ENCODE measurements at places on chromosomes 5 and 9.

GRCh38 chr5:6774721-6775204 lies 61.5 kb downstream of the TENT4A start:
- no peaks in the 10 kb centered on the region for H3K4me1 ChIP-seq
- no peaks in the 10 kb centered on the region for H3K27me3 ChIP-seq
- H3K27ac ChIP-seq = no peak overlapping the region
- H3K4me3 ChIP-seq = no peak overlapping the region
- H3K36me3 ChIP-seq = no peaks in the 10 kb centered on the region
- DNase-seq = no peak

DNA sequence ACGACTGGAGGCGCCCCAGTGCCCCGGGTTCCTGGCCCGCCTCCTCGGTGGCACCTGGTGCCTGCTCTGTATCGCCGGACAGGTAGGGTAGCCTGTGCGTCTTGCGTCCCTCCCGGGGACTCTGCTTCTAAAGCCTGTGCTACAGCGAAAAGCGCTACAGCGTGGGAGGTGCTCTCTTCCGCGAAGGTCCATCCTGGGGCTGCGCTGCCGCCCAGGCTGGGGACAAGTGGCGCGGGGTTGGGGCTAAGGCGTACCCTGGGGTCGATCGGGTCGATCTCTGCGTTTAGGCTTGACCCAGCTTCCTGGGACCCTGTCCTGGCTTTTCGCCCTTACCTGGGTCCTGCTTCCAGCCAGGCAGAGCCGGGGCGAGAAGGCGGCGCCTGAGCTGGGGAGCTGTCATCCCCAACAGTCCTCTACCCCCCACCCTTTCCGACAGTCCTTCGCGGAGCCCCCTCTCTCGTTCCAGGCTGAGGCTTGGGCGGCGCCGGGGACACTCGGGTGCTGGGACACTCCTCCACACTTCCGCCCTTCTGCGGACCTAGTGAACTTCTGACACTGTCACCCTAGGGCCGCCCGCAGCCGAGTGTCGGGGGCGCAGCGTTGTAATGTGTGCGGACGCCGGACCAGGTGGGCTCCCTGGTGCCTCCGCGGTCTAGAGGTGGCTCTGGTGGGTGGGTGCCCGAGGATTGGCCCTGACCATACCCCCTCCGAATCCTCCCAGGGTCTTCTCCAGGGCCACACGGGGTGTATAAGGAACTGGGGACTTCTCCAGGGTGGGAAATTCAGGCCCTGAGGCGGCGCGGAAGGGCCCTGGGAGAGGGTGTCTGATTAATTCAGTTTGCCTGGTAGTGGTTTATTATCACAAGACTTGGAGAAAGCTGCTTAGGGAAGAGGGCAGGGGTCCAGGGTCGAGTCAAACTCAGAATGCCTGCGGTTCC lies 328.2 kb downstream of the SH3GL2 start:
- H3K36me3 ChIP-seq = no peaks in the 10 kb centered on the region
- DNase-seq = no peak
- no peaks in the 10 kb centered on the region for H3K4me1 ChIP-seq
- no peaks in the 10 kb centered on the region for H3K27me3 ChIP-seq
- no peak overlapping the region for H3K4me3 ChIP-seq
- H3K27ac ChIP-seq = no peak overlapping the region

GRCh38 chr5:4230786-4231641 lies 635.4 kb downstream of the IRX1 start:
- H3K4me3 ChIP-seq = no peak overlapping the region
- H3K27me3 ChIP-seq = no peaks in the 10 kb centered on the region
- no peaks in the 10 kb centered on the region for H3K4me1 ChIP-seq
- DNase-seq = no peak

- H3K4me3 ChIP-seq = no peak overlapping the region
- peaks cover 25% of the 10 kb centered on the region for H3K36me3 ChIP-seq
- DNase-seq = no peak
- no peak overlapping the region for H3K27ac ChIP-seq
Observed at GRCh38 chr5:135365281-135365680, 33.8 kb downstream of the MACROH2A1 start.

DNA sequence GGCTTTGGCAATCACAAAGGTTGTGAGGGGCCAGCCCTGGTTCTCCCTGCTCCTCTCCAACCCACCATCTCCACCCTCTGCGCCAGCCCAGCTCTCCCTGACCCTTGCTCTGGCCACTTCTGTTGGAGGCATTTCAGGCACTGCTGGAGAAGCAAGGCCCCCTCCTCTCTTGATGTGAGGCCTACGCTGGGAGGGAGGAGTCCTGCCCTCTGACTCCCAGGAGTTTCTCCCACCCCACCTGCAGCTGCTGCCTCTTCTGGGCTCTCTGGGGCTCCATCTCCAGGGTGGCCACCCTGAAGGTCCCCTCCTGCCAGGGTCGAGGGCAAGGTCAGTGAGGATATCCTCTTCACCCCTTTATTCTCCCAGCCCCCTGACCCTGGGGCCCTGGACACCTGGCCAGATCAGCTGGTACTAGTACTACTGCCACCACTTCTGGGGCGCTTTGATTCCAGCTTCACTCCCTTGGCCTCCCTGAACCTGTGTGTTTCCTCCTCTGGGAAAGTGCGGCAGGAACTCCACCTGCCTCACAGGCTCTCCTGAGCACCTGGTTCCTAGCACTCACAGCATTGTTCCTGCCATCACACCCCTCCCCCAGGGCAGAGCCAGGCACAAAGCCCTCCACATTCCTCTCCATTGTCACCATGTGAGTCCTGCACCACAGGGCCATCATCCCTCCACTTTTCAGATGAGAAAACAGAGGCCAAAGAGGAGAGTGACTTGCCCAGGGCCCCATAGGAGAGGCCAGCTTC lies 23.8 kb upstream of the TDRD7 start:
- DNase-seq = peak; percentile 5
- H3K36me3 ChIP-seq = no peaks in the 10 kb centered on the region
- no peak overlapping the region for H3K4me3 ChIP-seq
- no peak overlapping the region for H3K27ac ChIP-seq
- H3K4me1 ChIP-seq = peaks cover 9% of the 10 kb centered on the region
- H3K27me3 ChIP-seq = no peaks in the 10 kb centered on the region

DNA sequence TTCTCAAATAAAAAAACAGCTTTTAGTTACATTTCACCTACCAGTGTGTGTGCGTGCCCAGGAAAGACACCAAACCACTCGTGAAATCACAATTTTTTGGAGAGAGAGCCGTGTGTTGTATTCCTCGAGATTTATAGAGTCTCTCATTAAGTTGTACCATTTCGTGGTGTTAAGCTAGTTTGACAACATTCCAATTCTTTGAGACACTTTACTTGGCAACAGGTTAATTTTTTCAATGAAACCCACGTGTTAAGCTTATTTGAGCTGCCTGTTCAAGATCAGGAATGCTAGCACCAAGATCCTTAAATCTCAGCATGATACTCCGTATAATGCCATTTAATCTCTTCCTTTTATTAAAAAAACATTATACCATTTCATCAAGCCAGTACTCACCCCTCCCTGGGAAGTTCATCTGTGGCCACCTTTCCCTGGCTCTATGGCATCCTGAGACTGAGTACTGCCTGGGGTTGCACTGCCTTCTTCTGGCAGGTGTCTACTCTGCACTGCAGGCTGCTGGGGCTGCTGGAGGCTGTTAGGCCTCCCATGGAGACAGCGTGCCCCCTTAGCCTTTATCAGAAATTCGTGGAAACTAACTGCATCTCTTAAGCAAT lies 143.7 kb downstream of the ARHGAP26 start:
- H3K27me3 ChIP-seq = no peaks in the 10 kb centered on the region
- H3K4me3 ChIP-seq = no peak overlapping the region
- no peak overlapping the region for H3K27ac ChIP-seq
- DNase-seq = no peak
- H3K36me3 ChIP-seq = no peaks in the 10 kb centered on the region

DNA sequence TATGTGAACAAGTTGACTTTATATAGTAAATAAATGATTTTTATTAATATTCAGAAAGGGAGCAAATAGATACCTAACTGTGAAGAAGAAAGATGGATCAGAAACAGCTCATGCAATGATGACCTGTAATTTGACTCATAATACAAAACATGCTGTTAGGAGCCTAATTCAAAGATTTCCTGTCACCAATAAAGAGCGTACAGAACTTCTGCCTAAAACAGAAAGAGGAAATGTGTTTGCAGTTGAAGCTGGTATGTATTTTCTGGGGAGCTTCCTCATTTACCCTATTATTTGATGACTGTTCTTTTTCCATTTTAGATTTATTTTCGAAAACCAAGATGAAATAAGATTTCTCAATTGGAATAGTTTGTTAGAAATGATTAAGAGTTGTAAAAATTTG lies 11.4 kb downstream of the YTHDC2 start:
- DNase-seq = peak; percentile 34
- no peaks in the 10 kb centered on the region for H3K36me3 ChIP-seq
- H3K4me1 ChIP-seq = no peaks in the 10 kb centered on the region

DNA sequence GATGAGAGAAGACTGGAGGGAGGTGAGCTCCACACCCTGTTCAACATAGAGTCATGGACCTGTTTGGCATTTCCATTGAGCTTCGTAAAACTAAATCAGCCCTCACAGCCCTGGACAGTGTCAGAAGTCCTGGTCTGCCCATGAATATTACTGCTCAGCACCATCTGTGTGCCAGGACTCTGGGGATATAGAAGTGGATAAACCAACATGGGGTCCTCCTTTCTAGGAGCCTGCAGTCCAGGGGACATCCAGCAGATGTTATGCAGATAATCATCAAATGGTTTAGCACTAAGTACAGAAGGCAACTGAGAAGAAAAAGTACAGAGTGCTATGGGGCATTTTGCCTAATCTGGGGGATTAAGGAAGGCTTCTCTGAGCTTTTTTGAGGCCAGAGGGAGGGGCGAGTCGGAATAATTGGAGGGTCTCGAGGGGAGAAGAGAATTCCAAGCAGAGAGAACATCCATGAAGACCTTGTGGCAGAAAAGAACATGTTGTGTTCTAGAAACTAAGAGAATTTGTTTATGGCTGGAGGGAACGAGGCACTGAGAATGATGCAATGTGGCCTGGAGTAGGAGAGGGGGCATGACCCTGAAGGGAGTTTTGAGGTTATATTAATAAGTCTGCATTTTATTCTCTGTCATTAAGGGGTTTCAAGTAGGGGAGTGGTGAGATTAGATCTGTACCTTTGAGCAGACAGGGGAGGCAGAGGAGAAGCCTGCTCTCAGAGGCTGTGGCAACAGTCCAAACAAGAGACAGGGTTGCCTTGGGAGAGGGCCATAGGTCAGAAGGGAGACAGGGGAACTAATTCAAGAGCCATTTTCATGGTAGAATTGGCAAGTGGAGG lies 63.5 kb upstream of the SLC2A8 start:
- no peak overlapping the region for H3K27ac ChIP-seq
- DNase-seq = no peak
- H3K36me3 ChIP-seq = no peaks in the 10 kb centered on the region
- no peaks in the 10 kb centered on the region for H3K27me3 ChIP-seq
- H3K4me1 ChIP-seq = no peaks in the 10 kb centered on the region

GRCh38 chr9:81636255-81636599 lies 53.1 kb downstream of the TLE1 start:
- no peak overlapping the region for H3K4me3 ChIP-seq
- H3K36me3 ChIP-seq = no peaks in the 10 kb centered on the region
- no peak for DNase-seq
- no peak overlapping the region for H3K27ac ChIP-seq
- no peaks in the 10 kb centered on the region for H3K4me1 ChIP-seq

- H3K27me3 ChIP-seq = no peaks in the 10 kb centered on the region
- H3K27ac ChIP-seq = no peak overlapping the region
- H3K4me1 ChIP-seq = no peaks in the 10 kb centered on the region
- H3K36me3 ChIP-seq = no peaks in the 10 kb centered on the region
Observed at GRCh38 chr5:156356238-156356637, 29.3 kb downstream of the SGCD start.

DNA sequence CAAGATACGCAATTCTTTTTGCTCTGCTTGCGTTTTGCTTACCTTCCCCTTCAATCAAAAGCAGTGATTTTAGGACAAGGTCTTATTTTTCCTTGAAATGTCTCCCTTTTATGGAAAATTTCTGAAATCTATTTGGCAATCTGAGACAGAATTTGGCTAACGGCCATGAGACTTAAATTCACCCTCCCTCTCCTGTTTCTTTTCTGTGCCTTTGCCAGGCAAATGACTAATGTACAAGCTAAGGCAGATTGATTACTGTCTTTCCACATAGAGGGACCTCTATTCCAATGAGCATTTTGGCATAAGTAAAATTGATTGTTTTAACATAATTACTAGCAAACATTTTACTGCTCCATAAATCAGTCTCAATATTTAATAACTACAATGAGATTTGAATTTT lies 31.7 kb downstream of the FAM81B start:
- no peak for DNase-seq
- no peak overlapping the region for H3K4me3 ChIP-seq
- no peaks in the 10 kb centered on the region for H3K27me3 ChIP-seq
- H3K27ac ChIP-seq = no peak overlapping the region

DNA sequence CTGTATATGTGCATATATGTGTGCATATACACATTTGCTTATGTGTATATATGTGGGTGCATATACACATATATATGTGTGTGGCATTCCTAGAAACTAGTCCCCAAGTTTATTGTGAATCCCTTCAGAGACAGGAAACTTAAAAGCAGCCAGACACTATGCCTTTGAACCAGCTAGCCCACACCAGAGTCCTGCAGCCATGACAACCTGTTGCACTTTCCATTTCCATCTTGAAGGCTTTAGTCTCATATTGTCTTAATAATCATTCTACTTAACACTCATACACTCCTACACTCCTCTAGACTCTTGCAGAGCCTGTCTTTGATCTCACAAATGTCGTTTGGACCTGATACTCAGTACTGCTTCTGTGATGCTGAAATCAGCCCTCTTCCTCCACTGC lies 34.8 kb upstream of the CDH6 start:
- H3K4me1 ChIP-seq = no peaks in the 10 kb centered on the region
- H3K4me3 ChIP-seq = no peak overlapping the region
- H3K36me3 ChIP-seq = no peaks in the 10 kb centered on the region
- H3K27ac ChIP-seq = no peak overlapping the region
- DNase-seq = no peak

- no peaks in the 10 kb centered on the region for H3K4me1 ChIP-seq
- no peak for DNase-seq
- H3K27me3 ChIP-seq = peaks cover 6% of the 10 kb centered on the region
- no peak overlapping the region for H3K27ac ChIP-seq
- H3K4me3 ChIP-seq = no peak overlapping the region
Observed at GRCh38 chr5:150781706-150782614, 3.4 kb downstream of the SMIM3 start.

GRCh38 chr9:20014168-20014567 lies 225.3 kb upstream of the SLC24A2 start:
- H3K4me1 ChIP-seq = no peaks in the 10 kb centered on the region
- no peaks in the 10 kb centered on the region for H3K36me3 ChIP-seq
- H3K27me3 ChIP-seq = no peaks in the 10 kb centered on the region
- no peak overlapping the region for H3K4me3 ChIP-seq
- no peak for DNase-seq
- no peak overlapping the region for H3K27ac ChIP-seq

GRCh38 chr5:147713550-147714295 lies 68.8 kb downstream of the JAKMIP2 start:
- H3K27me3 ChIP-seq = no peaks in the 10 kb centered on the region
- 0 out of 2 replicates have a peak, but pooled peaks cover 5% of the 10 kb centered on the region for H3K4me1 ChIP-seq
- H3K36me3 ChIP-seq = no peaks in the 10 kb centered on the region
- DNase-seq = peak; percentile 29
- H3K4me3 ChIP-seq = peak overlapping the region; percentile 35

All from MM.1S (cell line).